ENCODE measurements at places on chromosomes 6 and 20.

DNA sequence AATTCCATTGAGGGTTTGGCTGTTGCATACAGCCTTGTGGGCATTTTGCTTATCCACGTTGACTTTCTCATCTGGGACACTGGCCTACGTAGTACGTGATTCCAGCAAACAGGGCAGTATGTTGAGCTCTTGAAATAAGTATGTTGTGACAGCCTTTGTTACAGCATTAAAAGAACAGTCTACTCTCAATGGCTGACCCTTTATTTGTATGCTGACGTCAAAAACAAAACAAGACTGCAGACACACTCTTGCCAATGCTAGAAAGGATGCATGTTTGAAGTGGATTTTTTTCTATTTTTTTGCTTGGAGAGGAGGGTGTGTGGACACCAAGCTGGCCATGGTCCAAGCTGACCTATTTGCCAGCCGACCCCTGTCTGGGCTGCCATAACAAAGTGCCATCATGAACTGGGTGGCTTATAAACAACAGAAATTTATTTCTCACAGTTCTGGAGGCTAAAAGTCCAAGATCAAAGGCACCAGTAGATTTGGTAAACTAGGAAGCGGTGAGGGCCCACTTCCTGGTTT lies 10.8 kb upstream of the SNHG17 start:
- no peak for DNase-seq

DNA sequence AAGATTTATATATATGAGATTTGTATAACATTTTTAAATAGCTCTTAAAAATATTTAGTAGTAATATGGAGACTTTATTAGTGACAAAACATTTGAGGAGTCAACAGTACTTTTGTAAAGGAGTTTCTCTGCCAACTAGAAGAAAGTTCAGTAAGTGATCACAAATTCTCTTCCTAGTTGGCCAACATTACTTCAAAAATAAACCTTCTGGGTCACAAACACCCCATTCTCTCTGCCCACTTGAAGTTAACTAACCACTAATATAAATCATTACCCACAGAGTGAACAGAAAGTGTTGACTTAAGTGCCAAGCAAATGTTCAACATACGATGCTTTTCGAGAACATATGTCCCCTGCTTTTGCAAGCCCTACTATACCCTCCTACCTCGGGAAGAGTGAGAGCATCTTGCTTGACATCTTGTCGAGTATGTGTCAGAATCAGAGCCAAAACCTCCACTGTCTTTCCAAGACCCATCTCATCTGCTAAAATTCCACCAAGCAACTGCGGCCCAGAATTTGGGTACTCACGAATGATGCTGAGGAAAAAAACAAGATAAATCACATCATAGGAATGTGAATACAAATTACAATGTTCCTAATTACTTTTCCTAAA lies 16.9 kb downstream of the SHPRH start:
- DNase-seq: no peak

DNA sequence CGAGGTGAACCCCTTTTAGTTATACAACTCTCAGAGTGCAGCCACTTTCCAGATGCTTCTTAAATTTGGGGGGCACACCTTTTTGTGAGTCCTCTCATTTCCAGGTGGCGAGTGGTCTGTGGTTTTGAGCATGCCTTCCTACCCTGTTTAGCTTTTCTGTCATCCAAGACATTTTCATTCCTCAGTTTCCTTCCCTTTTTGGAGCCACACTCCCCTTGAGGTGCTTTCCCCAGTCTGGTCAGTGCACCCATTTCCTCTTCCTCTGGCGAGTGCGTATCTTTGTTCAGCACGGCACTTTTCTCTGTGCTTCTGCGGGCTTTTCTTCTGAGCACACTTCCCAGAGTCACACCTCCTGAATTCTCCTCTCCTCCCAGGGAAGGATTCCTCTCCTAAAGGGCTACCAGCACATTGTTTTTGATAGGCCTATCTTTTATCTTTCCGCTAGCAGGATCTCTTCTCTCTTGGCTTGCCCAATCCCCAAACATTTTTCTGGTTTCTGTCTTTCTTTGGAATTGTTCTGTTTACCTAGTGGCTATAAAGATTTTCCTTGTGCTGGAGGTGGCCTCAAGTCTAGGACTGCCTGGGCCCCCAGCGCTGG lies 1.4 kb downstream of the PHF20 start:
- no peak for DNase-seq

GRCh38 chr6:108966251-108966650 lies 118.0 kb downstream of the ARMC2 start:
- DNase-seq: no peak

DNA sequence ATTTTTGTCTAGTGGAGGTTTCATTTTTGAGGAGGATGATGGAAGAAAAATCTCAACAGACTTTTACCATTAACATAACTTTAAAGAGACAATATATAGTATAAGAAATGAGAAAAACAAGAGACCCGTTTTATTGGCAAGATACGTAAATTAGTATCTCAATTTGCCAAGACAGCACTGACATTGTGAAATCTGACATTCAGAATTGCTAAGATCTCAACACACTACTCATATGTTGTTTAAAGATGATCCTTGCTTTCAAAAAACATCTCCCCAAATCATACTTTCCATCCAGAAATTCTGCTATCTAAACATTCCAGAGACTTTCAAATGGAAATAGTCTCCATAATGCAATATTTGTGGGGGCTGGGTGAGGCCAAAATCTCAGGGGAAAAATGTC lies 220.9 kb upstream of the CEP162 start:
- DNase-seq: no peak

GRCh38 chr6:119137194-119138072 lies 59.0 kb upstream of the FAM184A start:
- DNase-seq: no peak

DNA sequence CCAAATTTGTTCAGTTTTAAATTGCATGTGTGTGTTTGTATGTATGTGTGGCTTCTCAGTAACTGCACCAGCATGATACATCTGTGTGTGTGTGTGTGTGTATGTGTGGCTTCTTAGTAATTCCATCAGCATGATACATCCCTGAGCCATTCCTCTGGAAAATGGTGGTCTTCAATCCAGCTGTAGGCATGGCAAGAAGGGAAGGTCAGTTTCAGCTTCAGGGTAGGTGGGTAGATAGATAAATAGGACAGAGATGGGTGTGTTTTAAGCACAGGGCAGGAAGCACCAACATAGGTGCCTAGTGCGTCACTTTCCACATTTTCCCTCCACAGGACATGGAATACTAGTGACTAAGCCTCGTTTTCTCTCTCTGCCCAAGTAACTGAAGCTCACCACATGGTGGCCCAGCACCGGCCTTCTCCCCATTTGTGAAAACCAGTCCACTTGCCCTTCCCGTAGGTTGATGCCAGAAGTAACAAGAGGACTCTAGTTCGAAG lies 82.9 kb downstream of the RPP40 start:
- DNase-seq: no peak

DNA sequence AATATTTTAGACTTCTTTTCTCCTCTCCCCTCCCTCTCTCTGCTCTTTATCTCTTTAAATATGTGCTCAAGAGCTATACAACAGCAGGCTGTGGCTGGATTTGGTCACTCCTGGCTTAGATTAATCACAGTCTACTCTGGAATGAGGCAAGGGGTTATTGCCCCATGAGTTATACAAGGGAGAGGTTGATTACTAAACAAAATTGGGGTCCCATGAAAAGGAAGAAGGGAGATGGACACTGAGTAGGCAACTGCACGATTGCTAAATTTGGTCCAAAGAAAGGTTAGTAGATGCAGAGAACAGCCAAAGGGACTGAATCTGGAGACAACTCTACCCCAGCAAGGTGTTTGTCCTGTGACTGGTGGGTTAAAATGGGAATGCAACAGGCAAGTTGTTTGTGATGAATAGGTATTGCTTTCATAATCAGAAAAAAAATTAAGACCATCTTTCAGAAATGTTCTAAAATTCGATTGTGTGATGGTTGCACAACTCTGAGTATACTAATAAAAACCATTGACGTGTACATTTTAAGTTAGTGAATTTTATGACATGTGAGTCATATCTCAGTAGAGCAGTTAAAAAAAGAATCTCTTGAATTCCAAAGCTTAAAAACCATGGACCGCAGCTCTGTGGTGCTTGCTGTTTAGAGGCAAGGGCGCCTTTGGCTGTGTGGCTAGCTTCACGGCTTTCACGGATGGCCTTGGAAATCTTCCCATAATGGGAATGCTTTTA lies 57.1 kb downstream of the KIZ start:
- no peak for DNase-seq

- DNase-seq: no peak
Observed at GRCh38 chr6:81929828-81930227, 177.3 kb upstream of the TENT5A start.

Data from NCI-H2081 treated with DMSO at 0.1 percent for 48 hours (cell line).